Fibroblast of skin of right biceps (primary cell): ENCODE measurements at places on chromosomes 2 and 18.
A peak's percentile ranks its signal among the peaks of the same experiment; 100 is the strongest.

- peak; percentile 74 for DNase-seq
These were observed 1.9 kb upstream of the NAB1 start for GRCh38 chr2:190646780-190647522.

DNA sequence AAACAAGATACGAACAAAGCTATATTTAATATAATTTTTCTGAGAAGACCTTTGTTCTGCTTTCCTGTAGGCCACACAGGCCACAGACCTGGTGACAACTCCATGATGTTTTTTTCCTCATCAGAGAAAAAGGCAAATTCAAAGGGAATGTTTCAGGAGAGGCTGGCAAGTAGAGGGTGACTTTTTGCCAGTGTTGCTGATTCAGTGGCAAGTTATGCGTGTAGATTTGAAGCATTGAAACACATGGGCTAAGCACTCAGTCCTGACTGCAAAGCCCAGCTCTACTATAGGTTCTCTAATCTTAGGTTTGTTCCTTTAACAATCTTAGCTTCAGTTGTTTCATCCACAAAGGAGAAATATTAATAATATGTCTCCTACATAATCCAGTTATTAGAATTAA lies 499.8 kb downstream of the SUCLG1 start:
- no peak for DNase-seq

- DNase-seq, result no peak
These were observed 4.0 kb upstream of the SLC20A1 start for GRCh38 chr2:112641701-112642100.

DNA sequence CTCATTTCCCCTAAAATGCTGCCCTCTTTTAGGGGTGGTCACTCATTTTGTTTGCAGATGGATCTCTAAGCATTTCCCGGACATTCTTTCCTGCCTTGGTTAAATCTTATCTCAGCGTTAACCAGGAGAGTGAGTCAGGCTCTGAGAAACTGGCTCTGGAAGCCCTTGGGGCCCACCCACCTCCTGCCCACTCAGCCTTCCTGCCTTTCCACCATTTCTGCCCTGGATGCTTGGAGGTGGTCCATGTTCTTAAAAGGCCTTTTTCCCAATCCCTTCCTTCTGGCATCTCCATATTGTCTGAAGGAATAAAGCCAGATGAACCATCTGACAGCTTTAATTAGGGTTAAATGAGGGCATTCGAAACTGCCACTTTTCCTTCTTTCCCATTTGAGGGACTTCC lies 9.5 kb downstream of the HK2 start:
- peak; percentile 73 for DNase-seq

DNA sequence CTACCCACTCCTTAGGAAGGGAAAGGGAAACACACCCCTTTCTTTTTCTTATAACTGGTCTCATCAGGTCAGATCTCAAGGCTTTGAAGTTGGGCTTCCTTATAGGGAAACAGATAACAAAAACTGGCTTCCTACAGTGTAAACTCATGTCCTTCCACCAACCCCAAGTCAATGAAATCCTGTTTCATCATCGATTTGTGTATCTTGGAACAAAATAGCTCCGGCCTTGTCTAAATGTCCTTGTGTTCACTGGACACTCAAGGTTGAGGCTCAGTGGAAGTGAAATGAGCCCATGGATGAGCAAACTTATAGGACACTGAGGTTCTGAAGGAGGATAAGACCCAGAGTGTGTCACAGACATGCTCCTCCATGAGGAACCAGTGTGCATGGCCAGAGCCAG lies 156.1 kb upstream of the REV1 start:
- no peak for DNase-seq

GRCh38 chr2:157296490-157296889 lies 29.1 kb downstream of the ERMN start:
- no peak for DNase-seq

GRCh38 chr18:44758861-44759631 lies 78.4 kb downstream of the SETBP1 start:
- peak; percentile 10 for DNase-seq

DNA sequence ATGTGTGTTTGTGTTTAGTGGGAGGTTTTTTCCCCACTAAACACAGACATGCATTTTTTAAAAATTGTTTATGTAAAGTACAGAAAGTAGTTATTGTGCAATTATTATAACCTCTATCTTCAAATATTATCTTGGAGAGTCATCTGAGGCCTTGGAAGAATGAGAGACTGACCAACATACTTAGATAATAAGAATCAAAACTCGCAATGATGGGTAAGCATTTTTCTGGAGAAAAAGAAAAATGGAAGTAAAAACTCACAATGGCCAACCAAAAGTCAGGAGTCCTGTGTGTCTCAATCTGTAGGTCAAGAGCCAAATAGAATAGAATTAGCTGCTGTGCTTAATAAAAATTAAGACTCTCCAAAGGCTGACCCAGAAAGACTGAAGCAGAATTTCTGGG lies 43.0 kb downstream of the MEMO1 start:
- DNase-seq, result no peak

DNA sequence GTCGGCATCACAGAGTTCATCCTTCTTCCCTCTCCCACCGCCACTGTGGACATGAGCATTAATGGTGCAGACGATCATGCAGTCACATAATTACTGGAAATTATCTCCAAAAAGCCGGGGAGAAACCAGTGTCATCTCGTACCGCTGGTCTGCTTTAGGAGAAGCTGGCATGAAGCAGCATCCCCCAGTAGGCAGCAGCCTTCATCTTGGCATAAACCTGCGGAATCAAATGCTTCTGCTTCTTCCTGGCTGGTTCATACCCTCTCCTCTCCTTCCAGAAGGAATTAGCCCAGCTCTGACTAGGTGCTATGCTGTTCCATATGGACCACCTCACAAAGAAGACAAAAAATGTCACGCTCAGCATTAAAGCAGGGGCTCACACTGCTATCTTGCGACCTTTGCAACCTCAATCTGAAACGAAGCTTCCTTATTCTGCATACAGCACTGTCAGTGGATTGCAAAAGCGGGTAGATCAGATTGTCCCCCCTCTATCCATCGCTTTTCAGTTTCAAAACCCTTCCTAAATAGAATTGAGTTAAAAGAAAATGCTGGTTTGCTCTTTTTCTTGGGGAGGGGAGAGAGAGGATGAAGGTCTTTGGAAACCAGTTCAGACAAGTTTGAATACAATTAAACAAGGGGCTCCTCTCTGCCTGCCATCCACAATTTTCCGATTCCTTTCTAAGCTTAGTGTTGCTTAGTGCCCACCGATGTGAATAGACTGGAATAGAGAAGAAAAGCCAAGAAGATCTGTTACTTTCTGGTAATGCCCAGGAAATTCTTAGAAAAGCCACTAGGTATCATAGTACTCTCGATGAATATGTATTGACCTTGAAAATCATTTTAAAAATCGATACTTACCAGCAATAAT lies 212.1 kb upstream of the ZNF521 start:
- no peak for DNase-seq

GRCh38 chr2:209324281-209324680 lies 99.6 kb upstream of the MAP2 start:
- no peak for DNase-seq
